ENCODE measurements at places on chromosomes 6 and 20.

DNA sequence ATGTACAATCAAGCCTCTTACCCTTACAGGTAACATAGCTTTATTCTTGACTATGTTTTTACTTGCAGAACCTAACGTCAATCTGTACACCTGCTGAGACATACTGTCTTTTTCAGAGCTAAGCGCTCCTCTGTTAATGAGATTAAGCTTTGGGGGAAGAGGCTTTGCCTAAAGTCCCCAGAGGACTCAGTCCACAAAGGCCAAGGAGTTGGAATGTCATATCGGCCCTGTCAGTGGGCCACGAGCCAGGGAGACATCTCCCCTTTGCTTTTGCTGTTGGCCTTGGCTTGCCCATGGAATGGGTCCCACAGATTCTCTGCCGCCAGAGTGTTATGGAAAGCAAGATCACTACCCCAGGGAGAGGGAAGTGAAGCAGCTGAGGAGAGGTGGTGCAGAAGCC is 64.1 kb upstream of the SOX4 start:
- no peak for DNase-seq

- DNase-seq: no peak
These were observed 1.1 kb downstream of the JAG1 start for GRCh38 chr20:10672624-10673127.

DNA sequence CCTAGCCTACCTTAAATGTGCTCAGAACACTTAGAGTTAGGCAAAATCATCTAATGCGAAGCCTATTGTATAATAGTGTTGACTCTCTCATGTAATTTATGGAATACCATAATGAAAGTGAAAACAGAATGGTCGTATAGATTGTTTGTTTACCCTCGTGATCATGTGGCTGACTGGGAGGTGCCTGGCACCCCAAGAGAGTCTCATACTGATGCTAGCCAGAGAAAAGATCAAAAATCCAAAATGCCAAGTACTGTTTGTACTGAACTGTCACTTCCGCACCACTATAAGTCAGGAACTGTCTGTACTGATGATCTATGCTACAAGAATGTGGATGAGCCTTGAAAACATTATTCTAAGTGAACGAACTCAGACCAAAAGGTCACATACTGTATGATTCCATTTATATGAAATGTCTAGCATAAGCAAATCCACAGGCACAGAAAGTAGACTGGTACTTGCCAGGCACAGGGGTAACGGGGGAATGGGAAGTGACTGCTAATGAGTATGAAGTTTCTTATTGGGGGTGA is 22.4 kb downstream of the ZMYND8 start:
- DNase-seq: no peak

DNA sequence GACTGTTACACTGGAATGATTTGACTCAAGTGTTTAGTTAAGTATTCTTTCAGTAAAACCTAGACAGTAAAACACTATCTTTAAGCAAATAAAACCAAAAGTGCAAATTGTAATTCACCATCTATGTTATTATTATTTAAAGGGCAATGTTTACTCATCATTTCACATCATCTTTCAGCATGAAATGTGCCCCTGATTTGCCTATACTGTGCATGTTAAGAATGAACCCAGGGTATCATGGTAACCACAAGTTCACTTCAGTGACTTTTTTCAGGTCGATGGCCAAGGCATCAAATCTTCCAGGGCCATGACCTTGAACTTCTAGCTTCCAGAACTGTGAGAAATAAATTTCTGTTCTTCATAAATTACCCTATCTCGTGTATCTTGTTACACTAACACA is 2.1 kb upstream of the HLA-DOB start:
- no peak for DNase-seq

GRCh38 chr6:21508753-21509152 is 84.8 kb upstream of the SOX4 start:
- DNase-seq: no peak

DNA sequence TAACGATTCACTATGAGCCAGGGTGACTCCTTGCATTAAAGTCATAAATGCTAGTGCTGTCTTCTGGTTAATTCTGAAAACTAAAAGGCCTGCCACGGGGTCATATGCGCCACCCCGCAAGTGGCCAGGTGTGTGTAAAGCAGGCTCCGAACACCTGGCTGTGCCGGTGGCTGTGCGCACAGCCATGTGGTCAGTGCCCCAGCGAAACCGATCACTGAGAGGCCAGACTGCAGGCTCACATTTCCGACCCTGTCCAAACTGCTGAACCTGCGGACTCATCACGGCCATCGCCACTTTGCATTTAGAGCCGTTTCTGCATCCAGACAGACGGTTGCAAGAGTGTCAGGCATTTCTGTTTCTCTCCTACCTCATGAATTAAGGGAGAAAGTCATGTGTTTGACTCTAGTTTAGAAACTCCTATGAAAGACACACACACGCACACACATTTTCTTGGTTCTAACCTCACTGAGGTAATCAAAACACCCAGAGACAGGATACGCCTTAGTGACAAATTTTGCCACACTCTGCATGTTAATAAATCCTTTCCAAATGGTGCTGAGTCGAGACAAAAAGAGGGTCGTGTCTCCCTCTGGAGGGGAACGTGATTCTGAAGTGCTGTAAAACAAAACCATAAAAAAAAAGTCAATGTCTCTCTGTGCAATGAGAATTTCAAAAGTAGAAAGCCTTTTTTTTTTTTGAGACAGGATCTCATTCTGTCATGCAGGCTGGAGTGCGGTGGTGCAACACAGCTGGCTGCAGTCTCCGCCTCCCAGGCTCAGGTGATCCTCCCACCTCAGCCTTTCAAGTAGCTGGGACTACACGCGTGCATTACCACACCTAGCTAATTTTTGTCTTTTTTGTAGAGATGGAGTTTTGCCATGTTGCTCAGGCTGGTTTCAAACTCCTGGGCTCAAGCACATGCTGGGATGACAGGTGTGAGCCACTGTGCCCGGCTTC is 31.0 kb upstream of the TCFL5 start:
- no peak for DNase-seq

DNA sequence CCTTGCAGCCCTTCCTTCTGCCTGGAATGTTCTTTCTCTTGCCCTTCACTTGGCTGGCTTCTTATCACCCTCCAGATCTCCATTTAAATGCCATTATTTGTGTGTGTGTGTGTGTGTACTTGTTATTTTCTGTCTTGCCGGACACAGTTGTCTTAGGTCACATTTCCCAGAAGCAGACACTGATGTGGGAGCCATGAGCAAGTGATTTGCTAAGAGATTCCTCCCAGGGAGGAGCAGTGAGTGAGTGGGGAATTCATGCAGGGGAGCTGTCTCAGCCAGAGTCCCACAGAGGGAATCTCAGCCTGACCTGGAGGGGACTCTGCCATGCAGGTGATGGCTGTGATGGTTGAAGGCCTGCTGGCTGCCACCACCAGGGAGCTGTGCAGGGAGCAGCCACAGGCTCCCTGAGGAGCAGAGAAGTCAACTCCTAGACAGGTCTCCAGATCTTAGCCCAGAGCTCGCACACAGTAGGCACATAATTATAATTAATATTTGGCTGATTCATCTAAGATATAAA is 96.5 kb downstream of the SYNDIG1 start:
- no peak for DNase-seq

DNA sequence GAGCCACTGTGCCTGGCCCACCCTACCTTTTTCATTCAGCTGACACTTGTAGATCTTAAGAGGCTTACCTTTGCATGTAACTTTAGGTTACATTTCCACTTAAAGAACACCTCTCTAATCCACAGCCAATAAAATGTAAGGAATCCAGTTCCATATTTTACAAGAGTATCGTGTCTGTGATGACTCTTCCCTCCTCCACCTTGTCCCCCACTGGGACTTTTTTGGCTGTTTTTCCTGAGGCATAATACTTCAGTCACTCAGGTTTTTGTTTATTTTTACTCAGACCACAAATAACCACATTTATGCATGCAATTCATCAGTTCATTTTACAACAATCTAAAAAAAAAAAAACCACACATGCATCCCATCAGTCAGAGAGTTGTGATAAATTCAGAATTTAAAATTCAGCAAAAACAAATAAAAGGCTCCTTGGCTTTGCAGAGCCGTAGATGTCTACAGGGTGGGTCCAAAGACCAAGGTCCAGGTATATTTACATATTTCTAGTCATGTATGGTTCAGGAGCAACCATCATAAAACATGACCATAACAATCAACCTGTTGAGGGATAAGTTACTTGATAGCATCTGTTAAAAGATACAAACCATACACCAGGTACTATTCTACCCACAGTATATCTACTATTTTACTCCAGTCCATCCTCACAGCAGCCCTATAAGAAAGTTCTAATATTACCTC is 9.9 kb downstream of the ATXN1 start:
- DNase-seq: no peak

DNA sequence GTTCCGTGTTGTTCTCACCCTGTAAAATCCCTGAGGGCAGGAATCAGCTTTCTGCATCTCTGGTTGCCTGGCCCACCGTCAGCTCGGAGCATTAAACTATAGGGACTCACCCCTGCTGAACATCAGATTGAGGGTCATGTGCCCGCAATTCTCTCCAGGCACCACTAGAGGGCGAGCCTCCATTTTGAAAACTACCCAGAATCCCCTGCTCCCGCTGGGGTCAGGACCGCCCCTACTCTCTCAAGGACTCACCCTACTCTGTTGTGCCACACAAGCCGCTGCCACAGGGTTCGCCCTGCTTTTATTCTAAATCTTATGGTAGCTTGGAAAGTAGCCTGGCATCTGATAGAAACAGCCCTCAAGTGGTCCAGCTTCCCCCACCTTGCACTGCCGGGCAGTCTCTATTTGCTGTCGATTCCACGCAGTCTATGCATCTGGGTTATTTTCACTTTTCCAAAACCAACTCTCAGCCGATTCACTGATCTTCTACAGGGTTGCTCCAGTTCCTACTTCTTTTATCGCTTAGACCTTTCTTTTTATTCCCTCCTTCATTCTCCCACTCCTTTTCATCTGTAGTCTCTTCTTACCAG is 244.1 kb upstream of the QKI start:
- no peak for DNase-seq

DNA sequence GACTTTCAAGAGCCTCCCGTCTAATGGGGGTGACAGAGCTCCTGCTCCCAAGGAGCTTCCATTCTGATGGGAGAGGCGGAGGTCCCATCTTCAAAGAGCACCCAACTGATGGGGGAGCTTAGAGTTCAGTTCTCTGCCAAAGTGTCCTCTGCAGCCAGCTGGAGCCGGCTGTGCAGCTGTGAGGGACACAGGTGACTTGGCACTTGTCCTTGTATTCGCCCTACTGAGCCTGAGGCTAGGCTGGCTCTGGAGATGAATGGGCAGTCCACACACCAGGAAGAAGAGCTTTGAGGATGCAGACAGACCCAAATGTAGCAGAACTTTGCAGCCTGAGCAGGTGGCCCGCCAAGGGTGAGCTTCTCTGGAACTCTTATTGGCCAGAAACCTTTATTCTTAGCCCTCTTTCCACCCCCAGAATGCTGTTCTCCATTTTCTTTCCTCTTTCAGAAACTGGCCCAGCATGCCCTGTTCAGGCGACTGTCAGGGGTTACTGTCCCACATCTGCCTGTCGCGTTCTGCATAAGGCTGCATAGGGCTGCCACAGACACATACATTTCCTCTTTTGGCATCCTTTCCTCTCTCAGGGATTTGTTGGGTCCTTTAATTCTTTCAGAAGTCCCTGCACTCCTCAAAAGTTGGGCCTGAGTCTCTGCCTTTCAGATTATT is 108.7 kb upstream of the LRFN2 start:
- DNase-seq: no peak

GRCh38 chr6:113909224-113909856 is 52.2 kb downstream of the MARCKS start:
- no peak for DNase-seq

- DNase-seq: no peak
These were observed 58.9 kb upstream of the NAA20 start for GRCh38 chr20:19958219-19958618.

DNA sequence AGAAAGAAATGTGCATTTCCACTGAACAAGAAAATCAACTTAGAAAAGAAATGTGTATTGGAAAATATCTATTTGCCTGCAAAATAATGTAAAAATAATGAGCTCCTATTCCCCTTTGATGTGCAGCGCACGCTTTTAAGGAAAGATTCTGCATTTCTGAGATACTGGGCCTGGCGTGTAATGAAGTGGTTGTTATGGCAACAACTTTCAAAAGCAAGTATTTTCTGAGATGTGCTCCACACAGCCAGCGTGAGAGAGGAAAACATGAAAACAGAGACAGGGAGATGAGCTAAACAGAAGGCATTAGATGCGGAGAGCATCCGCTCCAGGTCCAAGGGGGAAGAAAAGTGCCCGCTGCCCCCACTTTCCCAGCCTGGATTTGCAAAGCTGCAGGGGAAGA is 39.1 kb upstream of the GTSF1L start:
- no peak for DNase-seq

GRCh38 chr20:35305682-35306556 is 13.7 kb upstream of the FAM83C start:
- DNase-seq: no peak

DNA sequence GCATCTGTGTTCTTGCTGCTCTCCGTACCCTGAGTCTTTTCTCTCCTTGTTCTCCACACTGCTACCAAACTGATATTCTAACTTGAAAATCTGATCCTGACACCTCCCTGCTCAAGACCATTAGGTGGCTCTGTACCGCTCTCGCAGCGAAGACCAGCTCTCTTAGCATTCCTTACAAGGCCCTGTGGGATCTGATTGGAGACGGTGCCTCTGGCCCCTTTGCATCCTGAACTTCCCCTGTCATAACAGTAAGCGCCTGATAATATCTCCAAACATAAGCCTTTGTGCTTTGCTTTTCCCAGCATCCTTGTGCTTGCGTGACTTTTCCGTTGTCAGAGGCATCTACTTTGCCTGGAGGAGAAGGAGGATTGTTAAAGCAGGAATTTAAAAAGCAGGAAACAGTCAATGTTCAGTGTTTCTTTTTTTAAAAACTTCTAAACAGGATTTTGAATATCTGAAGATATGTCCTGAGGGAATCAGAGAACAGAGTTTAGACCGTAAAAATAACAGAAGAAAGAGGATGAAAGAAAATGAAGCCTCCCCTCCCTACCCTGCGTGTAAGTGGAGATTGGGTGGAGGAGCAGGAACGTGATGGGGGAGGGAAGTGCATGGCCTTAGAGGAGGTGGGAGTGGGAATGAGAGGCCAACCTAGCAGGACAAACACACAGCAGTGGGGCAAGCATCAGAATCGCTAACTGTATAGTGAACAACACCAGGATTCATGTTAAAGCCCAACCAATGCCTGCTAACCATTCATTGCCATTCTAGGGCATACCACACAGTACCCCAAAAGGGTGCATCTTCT is 89.2 kb upstream of the STMND1 start:
- DNase-seq: no peak

DNA sequence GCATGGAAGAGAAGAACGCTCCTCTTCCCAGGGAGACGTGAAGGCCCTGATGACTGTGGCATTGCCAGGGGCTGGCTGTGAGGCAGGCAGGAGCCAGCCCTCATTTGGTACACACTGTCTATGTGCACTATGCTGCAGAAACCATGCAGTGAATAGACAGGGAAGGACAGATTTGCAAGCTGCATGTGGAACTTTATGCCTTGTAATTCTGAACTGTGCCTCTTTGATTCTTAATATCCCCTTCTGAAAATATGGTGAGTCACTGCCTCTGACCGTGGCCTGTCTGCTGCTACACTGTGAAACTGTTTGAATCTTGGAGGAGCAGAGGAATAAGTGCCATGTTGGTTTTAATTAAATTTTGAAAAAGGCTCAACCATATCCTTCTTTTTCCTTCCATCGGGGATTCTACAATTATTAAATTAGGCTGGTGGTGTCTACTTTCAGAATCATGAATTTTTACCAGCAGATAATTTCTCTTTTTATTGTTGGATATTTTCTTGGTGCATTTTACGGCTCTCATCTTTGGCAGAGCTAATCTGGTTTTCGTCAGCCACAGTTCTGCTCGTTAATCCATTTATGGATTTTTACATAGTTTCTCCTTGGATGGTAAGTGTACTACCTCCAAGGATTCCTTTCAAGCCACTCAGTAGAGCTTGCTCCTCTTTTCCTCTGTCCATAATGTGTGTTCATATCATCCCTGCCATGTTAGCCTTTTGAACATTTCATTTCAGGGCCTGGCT is 301.0 kb upstream of the SLC35B3 start:
- DNase-seq: no peak
